Naive B cell (primary cell): ENCODE measurements at places on chromosomes 11 and 22.

DNA sequence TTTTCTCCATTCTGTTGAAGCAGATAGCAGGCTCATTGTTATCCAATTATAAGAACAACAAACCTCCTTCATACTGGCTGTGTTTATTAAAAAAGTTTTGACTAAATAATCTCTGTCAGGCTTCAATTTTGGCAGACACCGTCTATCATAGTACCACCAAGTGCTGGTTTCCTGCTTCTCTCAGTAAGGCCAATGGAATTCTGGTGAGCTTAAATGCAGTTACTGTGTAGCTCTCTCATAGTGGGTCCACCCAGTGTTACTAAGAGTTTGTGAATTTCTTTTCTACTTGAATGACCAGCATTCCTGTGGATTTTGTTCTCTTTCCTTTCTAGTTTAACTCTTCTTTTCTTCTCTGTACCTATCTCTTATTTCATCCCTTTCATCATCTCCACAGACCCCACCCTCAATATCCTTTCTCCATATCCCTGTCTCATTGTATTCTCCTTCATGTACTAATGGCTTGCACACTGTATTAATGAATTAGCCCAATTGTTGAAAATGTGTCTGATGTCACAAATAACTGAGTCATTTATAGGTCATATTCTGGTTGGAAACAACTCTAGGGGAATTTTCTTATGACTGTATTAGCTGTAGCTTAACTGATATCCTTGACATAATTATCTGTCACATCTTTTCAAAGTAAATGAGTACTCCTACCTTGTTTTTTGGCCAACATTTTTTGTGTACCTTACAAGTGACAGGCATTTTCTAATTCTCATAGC is 372.1 kb downstream of the FAT3 start:
- no peak for DNase-seq

GRCh38 chr11:78714539-78714938 is 139.9 kb upstream of the NARS2 start:
- no peak for DNase-seq

DNA sequence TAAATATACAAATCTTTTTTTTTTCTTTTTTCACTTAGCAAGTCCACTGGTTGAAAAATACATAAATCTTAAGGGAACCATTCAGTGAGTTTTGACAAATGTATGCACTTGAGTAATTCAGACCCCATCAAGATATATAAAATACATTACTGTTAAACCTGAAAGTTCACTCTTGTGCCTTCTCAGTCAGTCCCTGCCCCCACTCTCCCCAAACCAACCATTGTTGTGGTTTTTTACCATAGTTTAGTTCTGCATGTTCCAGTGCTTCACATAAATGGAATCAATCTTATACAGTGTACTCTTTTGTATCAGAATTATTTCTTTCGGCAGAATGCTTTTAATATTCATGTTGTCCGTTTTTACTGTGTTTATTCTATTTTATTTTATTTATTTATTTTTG is 26.1 kb downstream of the RNF214 start:
- DNase-seq, result no peak

GRCh38 chr22:49724893-49725489 is 102.7 kb downstream of the BRD1 start:
- DNase-seq, result peak; percentile 27

DNA sequence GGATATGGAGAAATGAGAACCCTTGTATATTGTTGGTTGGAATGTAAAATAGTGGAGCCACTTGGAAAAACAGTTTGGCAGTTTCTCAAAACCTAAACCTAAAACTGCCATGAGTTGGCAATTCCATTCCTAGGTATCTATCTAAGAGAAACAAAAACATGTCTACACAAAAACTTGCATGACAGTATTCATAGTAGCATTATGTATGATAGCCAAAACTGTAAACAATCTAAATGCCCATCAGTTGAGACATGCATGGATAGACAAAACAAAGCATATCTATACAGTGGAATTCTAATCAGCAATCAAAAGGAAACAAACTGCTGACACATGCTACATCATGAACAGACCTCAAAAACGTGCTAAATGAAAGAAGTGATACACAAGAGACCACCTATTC is 34.9 kb downstream of the TRAF6 start:
- no peak for DNase-seq

DNA sequence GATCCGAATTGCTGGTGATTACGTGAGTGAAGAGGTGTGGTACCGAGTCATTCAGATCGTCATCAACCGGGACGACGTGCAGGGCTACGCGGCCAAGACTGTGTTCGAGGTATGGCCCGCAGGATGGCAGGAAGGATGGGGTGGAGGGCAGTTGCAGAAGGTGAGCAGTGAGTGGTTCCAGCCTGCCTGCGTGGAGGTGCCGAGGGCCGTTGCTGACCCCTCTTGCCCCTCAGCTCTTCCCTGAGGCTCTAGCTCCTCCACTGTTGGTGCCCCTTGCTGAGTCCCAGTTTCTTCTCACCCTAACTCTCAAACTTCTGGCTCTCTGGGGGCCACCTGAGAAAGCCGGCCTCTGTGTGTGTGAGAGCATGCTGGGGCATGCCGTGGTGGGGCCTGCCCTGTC is 43.9 kb downstream of the MUC6 start:
- DNase-seq, result no peak
